ELR (cell line): ENCODE measurements at places on chromosomes 4 and X.

GRCh38 chr4:12965334-12965733 lies 518.8 kb downstream of the RAB28 start:
- no peak for DNase-seq

GRCh38 chr4:82951196-82951595 lies 50.7 kb downstream of the THAP9 start:
- DNase-seq: peak; percentile 39

DNA sequence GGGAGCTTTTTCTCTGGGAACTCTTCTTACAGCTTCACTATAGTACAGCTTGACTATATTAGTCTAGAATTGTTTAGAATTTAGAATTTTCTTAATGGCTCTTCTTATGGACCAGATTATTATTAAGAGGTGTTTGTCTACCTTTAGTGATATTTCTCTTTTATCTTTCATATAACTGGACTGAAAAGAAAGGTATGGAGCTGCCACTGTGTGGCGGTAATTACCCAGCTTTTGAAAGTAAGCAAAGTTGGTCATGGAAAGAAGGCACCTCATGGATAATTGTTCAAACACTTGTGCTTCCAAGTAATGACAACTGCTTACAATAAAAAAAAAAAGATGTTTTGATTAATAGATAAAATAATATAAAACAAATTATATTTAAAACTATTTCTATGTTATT lies 1112.5 kb downstream of the TECRL start:
- DNase-seq: peak; percentile 27

DNA sequence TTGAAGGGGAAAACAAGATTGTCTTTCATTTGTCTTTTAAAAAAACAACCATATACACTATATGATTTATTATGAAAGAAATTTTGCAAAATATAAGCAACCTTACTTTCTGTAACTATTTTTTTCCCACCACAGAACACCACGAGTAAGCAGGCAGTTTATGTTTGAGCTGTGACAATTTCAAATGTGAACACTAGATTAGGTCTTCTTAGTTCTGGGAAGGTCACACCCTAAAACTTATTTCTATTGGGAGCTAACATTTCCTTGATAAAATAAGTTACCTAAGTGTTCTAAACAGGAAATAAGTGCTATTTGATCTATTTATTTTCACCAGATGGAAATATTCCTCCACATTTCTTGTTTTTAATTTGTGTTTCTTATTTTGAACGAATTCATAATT lies 50.6 kb downstream of the PCDH7 start:
- DNase-seq: no peak

DNA sequence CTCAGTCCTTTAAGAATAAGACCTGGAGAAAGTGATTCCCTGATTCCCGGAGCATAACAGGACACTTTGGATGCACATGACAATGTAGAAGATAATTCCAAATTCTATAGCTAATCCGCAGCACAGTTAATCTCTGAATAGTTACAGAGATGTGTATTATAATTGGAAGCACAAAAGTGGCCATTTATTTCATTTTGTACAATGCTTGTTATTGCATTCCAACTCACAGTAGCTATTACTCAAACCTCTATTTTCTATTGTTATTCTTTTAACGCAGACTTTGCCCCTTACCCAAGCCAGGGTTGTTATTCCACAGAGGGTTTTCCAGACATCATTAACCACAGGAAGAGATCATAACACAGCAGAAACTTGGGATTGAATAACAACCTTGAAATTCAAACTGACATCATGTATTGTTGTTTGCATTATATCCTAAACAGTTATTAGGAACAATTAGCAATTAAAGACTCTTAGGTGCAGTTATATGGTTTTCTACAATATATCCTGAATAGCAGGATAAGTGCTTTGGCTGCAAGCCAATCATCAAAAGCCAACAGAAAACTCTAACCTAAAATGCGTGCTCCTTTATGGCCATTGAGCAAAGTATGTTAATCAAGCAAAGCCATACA lies 984.0 kb upstream of the TENM3 start:
- DNase-seq: no peak

- peak; percentile 52 for DNase-seq
Measured at GRCh38 chrX:41785685-41786084, 61.7 kb downstream of the GPR82 start.

DNA sequence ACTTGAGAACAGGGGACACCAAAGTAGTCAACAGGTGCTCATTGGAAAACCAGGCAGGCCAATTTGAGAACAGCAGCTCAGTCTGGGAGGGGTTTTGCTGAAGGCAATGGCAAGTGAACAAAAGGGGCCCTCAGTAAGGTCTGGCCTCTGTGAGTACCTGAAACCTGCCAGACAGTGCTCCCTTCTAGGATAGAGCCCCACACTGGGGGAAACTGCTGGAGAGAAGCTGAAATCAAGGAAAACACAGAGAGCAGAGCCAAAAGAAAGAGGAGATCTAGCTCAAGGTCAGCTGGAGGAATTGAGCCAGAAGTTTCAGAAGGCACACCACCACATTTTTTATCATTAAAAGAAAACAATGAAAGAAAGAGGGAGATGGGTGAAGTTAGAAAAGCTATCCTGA lies 28.2 kb downstream of the PNMA6E start:
- DNase-seq: no peak

- DNase-seq: no peak
Measured at GRCh38 chr4:124573056-124573455, 139.5 kb downstream of the ANKRD50 start.

GRCh38 chrX:1097328-1097727 lies 115.1 kb downstream of the CRLF2 start:
- no peak for DNase-seq

- DNase-seq: no peak
Measured at GRCh38 chr4:87497578-87497977, 31.6 kb downstream of the SPARCL1 start.

DNA sequence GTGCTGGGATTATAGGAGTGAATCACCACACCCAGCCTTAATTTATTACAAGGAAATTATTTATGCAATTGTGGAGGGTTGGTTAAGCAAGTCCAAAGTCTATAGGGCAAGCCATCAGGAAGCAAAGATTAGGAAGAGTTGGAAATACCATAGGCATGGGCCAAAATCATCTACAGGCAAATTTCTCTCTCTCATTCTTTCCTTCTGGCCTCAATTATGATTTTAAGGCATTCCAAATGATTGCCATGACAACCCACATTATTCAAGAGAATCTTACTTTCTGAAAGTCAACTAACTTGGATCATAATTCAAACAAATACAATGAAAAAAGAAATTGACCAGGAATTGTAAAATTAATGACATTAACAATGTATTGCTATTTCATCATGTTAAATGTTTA lies 400.8 kb downstream of the GPM6A start:
- no peak for DNase-seq

DNA sequence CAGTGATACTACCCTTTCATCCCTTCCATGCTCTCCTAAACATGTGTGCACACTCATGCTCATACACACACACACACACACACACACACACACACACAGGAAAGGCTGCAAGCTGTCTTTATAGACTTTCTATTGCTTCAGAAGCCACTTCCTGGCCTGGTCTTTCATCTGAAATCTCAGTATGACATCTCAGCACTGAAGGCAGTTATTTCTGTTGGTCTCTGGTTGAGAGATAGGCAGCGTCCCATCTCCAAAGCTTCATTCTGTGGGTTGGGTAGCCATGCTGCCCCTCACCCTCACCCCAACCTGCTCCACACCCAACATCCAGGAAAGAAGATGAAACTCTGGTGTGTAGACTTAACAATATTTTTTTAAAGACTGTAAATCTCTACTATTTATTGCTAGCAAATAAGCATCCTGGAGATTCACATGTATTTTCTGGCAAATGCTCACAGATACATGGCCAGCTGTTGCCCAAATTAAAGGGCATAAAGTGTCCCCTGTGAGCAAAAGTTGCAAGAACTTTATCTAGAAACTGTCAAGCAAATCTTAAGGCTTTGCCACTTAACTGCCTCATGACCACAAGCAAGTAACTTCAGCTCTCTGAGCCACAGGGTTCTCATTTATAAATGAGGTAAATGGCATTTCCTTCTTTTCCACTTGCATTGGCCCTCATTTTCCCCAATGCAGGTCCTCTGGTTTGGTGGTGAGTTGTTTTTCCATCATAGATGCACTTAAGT lies 189.8 kb upstream of the AFF2 start:
- no peak for DNase-seq

GRCh38 chrX:1273896-1274295 lies 5.3 kb downstream of the CSF2RA start:
- DNase-seq: no peak

GRCh38 chrX:31543634-31544033 lies 471.8 kb upstream of the FTHL17 start:
- DNase-seq: no peak

- DNase-seq: peak; percentile 81
Measured at GRCh38 chrX:10450229-10450958, 170.0 kb downstream of the MID1 start.

GRCh38 chr4:142222127-142222526 lies 585.7 kb downstream of the IL15 start:
- peak; percentile 11 for DNase-seq

- DNase-seq: peak; percentile 1
Measured at GRCh38 chr4:102042871-102043802, 252.6 kb downstream of the BANK1 start.

GRCh38 chr4:74402692-74403456 lies 37.9 kb downstream of the EREG start:
- no peak for DNase-seq

GRCh38 chrX:123878252-123878721 lies 18.4 kb downstream of the XIAP start:
- peak; percentile 12 for DNase-seq

DNA sequence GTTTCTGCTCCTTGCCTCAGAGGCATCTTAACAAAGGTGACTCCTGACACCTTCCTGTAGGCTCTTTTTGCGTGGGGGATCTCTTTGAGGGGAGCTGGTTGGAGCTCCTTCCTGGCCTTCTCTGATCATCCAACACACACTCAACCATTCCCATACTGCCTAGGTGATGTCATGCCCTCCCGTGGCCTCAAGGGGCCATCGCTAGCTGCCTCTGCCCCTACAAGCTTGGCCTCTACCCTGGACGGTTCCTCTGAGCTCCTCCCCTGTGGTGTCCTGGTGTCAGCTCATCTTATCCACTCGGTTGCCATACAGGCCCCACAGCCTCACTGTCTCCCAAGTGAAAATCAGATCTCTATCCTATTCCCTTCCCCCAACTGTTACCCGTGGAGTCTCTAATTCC lies 13.7 kb upstream of the ZNF185 start:
- no peak for DNase-seq

DNA sequence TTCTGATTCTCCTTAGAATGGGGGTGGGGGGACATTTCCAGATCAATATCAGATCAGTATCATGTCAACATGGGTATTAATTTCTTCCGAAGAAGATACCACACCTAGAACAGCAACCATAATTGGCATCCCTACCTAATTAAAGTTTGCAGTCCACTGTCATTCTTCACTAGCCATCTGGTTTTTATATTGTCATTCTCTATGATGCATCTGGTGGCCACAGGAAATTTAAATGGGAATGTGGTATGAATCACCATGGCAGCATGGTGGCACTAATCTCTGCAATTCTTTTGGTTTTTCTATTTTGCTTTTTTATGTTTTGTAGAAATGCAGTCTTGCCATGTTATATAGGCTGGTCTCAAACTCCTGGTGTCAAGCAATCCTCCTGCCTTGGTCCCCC lies 16.6 kb upstream of the UBE2D3 start:
- no peak for DNase-seq

- DNase-seq: no peak
Measured at GRCh38 chr4:23838607-23839006, 51.2 kb downstream of the PPARGC1A start.

DNA sequence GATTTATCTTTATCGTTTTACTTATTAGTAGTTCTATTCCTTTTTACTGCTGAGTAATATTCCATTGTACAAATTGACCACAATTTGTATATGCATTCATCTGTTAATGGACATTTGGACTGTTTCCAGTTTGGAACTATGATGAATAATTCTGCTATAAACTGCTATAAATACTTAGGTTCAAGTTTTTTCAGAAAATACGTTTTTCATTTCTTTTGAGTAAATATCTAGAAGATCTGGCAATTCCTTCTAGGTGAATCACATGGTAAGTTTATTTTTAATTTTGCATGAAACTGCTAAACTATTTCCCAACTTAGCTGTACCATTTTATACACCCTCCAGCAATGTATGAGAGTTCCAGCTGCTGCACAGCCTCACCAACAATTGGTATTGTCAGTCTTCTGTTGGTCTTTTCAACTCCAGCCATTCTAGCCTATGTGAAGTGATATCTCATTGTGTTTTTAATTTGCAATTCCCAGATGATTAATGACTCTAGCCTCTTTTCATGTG lies 22.2 kb downstream of the LIN54 start:
- DNase-seq: peak; percentile 91

DNA sequence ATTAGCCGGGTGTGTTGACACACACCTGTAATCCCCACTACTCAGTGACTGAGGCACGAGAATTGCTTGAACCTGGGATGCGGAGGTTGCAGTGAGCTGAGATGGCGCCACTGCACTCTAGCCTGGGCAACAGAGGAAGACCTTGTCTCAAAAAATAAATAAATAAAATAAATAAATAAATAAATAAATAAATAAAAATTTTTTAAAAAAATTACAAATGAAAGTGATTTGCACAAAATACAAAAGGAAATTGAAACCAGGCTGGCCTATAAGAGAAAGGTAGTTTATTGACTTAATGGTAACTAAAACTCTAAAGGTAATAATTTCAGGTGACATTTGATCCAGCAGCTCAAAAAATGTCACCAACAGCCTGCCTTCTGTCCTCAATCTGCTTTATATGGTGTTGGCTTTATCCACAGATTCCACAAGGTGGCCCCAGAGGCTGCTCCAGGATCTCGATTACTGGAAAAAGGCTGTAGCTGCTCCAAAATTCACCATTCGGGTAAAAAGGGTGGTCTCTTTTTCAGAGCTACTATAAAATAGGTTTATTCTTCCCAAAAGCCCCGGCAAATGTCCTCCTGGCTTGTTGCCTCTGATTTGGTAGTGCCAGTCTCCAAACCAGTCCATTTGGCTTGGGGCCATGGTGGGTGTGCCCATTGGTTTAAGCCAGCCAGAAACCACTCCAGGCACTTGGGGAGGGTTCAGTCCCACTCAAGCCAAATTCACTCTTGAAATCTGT lies 61.4 kb upstream of the TRIM2 start:
- peak; percentile 78 for DNase-seq

DNA sequence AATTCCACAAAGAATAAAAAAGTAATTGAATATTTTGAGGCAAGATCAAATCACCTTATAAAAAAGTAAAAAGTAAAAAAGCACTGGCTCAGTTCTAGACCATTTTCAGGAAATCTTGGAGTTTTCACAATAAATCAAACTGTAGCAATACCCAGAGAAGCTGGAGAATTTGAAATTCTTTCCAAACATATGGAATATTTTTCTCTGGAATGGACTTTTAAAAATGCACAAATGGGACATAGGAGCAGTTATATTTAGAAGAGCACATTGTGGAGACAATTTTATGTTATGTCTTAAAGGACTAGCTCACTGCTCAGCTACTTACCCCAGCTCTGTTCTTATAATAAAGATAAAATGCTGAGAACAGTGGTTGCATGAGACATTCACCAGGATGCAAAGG lies 211.9 kb upstream of the KIT start:
- DNase-seq: no peak

DNA sequence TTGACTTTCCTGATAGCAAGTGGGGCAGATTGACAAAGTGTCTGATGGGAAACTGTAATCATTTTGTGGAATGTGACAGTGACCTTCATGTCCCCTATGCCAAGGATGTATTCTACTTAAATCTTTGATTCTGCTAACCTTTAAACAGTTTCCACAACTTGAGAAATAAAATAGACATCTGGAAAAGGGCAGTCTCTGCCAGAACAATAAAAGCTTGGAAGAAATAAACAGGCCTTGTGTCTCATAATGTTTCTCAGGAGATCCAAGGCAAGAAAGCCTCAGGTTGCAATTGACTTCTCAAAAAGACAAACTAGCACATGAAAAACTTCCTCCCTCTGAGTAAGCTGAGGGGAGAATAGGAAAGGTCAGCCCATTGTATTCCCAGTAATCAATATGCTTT lies 174.9 kb downstream of the FSTL5 start:
- no peak for DNase-seq
